ENCODE measurements at places on chromosomes 2 and 18.

GRCh38 chr2:54966165-54966832 lies 84.0 kb downstream of the RTN4 start:
- no peak for DNase-seq

- DNase-seq, result no peak
Measured at GRCh38 chr2:219706823-219707281, 79.4 kb downstream of the SLC4A3 start.

GRCh38 chr2:220279372-220279771 lies 651.9 kb downstream of the SLC4A3 start:
- peak; percentile 44 for DNase-seq

GRCh38 chr2:145044491-145044890 lies 524.6 kb upstream of the ZEB2 start:
- no peak for DNase-seq

GRCh38 chr2:241226723-241227572 lies 38.5 kb downstream of the ANO7 start:
- no peak for DNase-seq

- no peak for DNase-seq
Measured at GRCh38 chr18:21656402-21656801, 44.3 kb downstream of the SNRPD1 start.

- no peak for DNase-seq
Measured at GRCh38 chr18:70046207-70046606, 98.5 kb upstream of the CD226 start.

DNA sequence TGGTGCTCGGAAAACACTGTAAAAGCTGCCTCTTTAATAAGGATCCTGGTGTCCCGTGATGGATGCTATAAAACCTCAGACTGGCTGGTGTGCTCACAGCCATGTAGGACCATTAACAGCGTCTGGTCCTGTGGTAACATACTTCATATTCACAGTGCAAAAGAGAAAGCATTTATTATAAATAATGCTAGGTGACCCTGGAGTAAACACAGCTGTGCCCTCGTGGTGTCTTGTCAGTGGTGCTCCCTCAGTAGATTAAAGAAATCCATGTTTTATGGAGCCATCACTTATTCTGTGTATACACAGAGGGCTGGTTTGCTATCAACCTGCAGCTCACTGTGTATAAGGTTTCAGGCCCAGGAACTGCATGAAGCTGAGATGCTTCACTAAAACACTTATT lies 106.9 kb downstream of the CDK15 start:
- no peak for DNase-seq

- DNase-seq, result no peak
Measured at GRCh38 chr2:149572102-149572953, 15.2 kb downstream of the MMADHC start.

- DNase-seq, result no peak
Measured at GRCh38 chr18:21636769-21637168, 24.7 kb downstream of the SNRPD1 start.

- no peak for DNase-seq
Measured at GRCh38 chr2:81624825-81625224, 1320.3 kb upstream of the LRRTM1 start.

GRCh38 chr2:46993501-46993900 lies 77.9 kb upstream of the MCFD2 start:
- no peak for DNase-seq

DNA sequence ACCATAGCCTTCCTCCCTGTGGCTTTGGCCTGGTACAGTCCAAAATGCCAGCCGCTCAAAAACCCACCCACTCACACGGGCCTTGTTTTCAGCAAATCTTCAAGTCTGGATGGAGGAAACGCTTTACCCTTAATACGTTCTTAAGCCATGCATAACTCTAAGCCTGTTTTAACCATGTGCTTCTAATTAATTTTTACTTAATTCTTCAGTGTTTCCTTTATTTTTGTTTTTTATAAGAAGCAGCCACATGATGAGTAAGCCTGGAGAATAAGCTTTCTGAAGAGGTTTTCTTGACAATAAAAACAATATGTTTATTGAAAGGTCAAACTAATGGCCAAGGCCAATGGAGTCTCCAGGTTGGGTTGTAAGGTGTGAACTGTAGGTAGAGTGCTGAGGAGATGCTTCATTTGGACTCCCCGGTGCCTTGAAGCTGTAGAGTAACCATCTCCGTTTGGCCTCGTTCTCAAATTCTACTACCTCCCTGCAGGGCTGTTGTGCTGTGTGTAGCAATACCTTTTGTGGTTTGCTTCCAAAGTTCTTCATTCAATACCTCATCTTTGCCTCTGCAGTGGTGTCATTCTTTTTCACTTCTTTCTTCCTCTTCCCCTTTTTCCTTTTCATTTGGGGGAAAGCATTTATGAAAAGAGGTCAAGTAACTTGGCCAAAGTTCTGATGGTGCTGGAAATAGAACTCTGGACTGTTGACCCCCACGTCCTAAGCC lies 113.7 kb downstream of the PRKCE start:
- no peak for DNase-seq

DNA sequence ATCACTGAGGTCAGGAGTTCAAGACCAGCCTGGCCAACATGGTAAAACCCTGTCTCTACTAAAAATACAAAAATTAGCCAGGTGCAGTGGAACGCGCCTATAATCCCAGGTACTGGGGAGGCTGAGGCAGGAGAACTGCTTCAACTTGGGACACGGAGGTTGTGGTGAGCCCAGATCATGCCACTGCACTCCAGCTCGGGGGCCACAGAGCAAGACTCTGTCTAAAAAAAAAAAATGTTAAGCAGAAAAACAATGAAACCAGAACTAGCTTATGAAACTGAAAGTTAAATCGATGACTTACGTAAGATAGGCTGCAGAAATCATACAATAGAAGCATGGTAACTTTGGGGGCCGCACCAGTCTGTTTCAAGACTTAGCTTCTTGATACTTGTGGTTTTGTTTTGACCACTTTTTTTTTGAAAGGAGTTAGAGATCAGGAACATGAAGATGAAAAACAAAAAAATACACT lies 6.2 kb upstream of the GPR155 start:
- DNase-seq, result no peak

- no peak for DNase-seq
Measured at GRCh38 chr2:189304360-189304759, 124.8 kb upstream of the COL5A2 start.

- DNase-seq, result no peak
Measured at GRCh38 chr2:86411396-86411795, 29.8 kb upstream of the KDM3A start.

Measured in kidney epithelial cell (primary cell).